NT2/D1 (cell line): ENCODE measurements at places on chromosomes 4 and X.

DNA sequence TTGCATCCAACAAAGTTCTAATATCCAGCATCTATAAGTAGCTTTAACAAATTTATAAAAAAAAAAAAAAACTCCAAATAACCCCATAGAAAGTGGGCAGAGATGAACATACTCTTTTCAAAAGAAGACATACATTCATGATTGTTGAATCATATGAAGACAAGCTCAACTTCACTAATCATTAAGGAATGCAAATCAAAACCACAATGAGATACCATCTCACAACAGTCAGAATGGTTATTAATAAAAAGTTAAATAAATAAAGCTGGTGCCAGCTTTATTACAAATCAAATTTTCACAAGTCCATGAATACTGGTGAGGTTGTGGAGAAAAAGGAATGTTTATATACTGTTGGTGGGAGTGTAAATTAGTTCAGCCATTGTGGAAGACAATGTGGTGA, 592.0 kb downstream of the IQCM start:
- DNase-seq: no peak

- no peak for DNase-seq
These were observed 53.0 kb downstream of the JADE3 start for GRCh38 chrX:46965125-46965758.

- DNase-seq: no peak
These were observed 241.4 kb upstream of the EPHA5 start for GRCh38 chr4:65911720-65912119.

- DNase-seq: no peak
These were observed 93.8 kb downstream of the HDAC8 start for GRCh38 chrX:72478853-72479252.

GRCh38 chr4:75432683-75433082, 81.5 kb downstream of the RCHY1 start:
- DNase-seq: peak; percentile 11

DNA sequence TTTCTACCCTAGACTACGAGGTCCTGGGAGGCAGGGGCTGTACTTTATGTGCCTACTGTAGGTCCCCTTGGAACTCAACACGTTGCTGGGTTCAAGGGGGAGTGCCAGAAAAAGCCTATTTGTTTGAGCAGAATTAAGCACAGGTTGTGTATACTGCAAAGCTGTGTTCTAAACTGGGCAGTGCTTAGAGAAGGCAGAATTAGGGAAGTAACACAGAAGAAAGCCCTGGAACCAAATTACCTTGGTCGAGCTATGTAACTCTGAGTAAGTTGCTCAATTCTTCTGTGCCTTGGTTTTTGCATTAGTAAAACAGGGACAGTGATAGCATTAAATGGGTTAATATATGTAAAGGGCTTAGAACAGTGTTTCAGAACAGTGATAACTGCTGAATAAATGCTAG, 245.0 kb upstream of the SFRP2 start:
- DNase-seq: no peak

DNA sequence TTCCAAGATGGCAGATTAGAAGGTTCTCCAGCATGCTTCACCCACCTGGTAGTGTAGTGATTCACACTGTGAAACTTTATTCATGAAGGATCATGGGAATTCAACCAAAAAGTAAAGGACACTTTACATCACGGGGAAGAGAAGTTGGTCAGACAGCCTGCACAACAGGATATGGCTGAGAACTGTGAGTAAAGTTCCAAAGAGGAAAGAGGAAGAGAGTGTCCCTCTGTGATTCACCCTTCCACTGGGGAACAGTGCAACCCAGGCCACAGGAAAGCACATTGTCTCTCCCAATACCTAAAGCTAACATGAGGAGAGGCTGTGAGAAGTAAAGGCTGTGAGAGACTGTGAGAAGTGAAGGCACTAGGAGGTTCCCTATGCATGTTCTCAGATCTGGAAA, 137.2 kb downstream of the STPG2 start:
- DNase-seq: no peak
